Naive thymus-derived CD8-positive, alpha-beta T cell (primary cell): ENCODE measurements at places on chromosomes 13 and 19.
A peak's percentile ranks its signal among the peaks of the same experiment; 100 is the strongest.

DNA sequence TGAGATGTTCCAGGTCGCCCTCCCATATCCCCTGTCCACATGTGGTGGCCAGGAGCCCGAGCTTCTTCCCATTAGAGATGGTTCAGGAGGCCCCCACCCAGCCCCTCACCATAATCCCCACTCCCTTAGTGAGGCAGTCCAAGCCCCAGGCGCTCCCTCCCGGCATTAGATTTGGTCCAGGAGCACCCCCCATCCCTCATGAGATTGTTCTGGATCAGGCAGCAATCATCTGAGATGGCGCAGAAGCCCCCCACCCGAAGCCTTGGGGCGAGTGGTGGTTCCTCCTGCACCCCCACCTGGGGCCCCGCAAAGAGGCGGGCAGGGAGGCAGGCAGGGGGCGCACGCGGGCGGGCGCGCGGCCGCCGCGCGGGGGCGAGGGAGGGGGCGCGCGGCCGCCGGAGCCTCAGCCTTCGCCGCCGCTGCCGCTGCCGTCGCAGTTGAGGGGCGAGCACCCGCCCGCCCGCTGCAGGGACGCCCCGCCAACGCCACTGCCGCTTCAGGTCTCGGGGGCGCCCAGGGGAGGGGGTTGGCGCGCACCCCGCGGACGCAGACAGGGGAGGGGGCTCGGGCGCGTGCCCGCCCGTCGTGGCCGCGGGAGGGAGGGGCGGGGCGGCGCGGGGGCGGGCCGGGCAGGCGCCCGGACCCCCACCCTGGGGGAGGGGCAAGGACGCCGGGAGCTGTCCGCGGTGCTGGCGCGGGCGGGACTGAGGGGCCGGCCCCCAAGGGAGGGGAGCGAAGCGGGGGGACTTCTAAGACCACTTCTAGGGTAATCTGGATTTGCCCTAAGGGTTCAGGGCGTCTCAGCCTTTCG, 46.4 kb upstream of the SHKBP1 start:
- peak; percentile 39 for DNase-seq

- no peak for DNase-seq
Observed at GRCh38 chr13:24127116-24127631, 33.3 kb upstream of the SPATA13 start.

DNA sequence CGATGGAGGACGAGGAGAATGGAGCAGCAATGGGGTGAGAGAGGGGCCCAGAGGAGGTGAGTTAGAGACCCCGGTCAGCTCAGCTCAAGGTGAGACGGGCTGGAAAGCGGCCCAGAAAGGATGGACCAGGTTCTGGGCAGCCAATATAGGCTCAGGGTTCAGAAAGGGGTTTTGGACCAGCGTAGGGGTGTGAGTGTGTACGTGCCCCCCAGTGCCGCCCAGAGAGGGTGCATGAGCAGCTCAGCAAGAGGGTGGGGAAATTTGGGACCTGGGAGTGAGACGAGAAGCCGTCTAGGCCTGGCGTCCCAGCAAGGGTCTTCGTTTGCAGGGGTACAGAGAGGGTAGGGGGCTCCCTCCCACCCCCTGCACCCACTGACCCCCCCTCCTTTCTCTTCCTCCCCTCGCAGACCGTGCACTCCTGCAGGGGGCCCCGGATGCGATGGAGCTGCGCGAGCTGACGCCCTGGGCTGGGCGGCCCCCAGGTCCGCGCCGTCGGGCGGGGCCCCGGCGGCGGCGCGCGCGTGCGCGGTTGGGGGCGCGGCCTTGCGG, 12.1 kb downstream of the FUT6 start:
- no peak for DNase-seq

- DNase-seq: no peak
Observed at GRCh38 chr19:2550431-2551171, 74.7 kb downstream of the GADD45B start.

GRCh38 chr13:58712191-58712590, 1080.6 kb downstream of the PCDH17 start:
- no peak for DNase-seq

- DNase-seq: no peak
Observed at GRCh38 chr13:28747851-28748250, 29.1 kb upstream of the SLC46A3 start.

DNA sequence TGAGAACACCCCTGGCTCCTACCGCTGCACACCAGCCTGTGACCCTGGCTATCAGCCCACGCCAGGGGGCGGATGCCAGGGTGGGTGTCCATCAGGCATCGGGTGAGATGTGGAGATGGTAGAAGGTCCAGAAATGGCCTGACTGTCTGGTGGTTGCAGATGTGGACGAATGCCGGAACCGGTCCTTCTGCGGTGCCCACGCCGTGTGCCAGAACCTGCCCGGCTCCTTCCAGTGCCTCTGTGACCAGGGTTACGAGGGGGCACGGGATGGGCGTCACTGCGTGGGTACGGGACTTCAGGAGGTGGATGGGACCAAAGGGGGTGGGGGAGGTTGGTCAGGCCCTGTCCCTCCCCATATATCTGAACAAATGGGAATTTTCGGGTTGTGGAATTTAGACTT, 15.8 kb downstream of the LTBP4 start:
- no peak for DNase-seq

DNA sequence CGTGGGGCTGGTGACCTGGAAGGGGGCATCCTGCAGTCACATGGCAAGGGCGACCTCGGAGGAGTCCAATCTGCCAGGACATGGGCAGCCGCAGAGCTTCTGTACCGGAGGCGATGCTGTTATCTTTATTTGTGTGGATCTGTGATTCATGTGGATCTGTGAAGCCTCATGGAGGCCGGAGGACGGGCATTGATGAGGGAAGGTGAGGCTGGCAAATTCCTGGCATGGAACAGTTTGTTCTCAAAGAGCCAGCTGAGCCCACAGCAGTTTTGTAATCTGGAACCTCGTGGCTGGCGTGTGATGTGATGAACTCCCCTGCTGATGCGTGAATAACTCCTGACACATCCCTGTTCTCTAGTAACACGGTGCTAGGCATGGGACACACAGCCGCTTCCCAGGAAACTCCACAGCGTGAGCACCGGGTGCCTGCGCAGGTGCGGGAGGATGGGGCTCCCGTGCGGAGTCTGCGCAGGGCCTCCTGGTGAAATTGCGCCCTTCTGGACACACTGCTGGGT, 40.4 kb downstream of the ATP11A start:
- DNase-seq: no peak

DNA sequence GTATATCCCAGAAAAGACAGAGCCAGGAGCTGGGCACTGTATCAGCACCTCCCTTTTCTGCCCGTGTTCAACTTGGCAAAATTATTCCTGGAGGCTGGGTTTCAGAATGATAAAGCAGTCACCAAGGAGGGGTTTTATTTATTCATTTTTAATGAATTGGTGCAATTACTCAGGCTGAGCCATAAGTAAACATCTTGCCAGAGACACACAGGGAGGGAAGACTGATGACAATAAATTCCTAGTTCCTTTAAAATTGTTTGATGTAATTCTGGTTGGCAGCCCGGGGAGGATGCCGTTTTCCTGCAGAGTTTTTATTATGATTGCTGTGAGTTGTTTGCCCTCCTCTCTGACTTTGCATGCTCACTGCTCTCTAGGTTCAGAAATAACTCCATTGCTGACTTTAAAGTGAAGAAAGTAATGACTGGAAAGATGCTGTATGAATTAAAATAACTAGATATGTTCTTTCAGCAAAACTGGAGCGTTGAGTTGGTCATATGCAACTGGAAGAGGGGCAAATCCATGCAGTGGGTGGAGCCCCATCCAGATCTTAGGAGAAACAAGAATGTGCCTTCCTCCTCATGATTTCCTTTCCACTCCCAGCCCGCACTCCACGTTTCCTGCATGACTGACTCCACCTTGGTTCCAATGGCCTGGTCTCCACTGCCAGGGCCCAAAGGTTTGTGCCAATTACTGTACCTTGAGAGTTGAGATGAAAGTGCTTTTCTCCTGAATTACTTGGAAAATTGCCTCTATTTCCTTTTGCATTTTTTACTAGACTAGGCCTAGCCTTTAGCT, 182.1 kb downstream of the RFC3 start:
- DNase-seq: no peak
